ENCODE measurements at places on chromosomes 3 and 15.

DNA sequence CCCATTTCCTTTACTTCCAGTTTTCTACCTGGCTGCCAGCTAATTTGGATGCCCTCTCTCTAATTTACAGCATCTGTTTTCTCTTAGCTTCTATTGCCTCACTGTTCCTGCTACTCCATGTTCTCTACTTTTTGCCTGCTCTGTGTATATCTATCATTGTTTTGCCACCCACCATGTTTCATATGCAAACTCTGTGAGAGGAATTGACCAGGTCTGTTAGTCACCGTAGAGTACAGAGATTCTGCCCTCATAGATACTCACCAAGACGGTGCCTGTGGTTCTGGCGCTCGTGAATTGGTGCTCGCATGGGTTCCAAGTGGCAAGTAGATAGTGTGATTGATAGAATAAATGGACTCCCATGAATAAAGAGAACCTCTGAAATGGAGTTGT is 288.8 kb downstream of the CNTN6 start:
- DNase-seq, result no peak

DNA sequence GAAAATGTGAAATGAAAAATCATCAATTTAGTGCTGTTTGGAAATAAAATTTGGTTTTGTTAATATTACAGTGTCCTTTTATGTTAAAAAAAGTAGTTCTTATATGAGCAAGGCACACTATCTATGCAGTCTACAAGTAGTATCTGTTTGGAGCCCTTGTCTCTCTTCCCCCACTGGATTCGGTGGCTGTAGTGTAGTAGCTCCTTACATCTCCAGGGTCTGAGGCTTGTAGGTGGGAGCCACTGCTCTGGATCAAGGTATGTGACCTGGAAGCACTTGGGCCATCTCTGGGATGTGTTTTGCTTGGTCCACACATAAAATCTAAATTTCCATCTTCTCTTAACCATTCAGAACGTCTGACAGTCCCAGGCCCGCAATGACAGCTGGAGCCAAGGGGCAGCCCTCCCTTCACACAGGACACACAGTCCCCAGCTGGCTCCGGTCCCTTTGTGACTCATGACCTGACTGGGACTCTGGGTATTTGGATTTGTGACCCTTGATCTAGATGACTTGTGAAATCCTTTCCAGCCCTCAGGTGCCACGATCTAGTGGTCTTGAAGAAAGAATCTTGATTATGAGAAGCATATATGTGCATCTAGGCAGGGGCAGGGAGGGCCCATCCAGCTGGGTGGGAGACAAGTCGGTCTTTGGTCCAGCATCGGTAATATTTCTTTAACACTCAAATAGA is 80.0 kb downstream of the USP13 start:
- no peak for DNase-seq

- no peak for DNase-seq
Measured at GRCh38 chr3:130073582-130073981, 8.0 kb upstream of the ALG1L2 start.

- DNase-seq, result no peak
Measured at GRCh38 chr3:107685383-107685782, 162.6 kb downstream of the BBX start.

DNA sequence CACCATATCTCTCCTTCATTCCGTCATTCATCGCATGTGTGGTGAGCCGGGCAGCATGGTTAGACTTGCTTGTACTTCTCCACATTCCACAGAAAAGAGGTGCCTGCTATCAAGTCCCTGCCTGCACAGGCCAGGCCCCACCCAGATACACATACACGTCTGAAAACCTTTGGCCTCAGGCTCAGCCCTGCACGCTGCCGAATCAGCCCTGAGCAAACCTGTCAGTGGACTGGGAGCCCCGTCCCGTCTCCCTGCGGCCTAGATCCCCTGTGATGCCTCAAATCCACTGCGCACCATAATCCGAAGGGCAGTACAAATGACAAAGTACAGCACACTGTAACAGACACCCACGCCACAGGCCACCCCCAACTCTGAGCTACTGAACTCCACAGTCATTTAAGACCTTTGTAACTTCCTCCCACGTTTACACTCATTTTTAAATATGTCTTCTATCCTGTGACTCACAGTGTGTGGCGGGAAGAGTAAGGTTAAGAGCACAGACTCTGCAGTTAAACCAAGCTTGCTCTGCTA is 67.1 kb downstream of the MB21D2 start:
- no peak for DNase-seq

- no peak for DNase-seq
Measured at GRCh38 chr15:76149291-76149915, 89.6 kb downstream of the TMEM266 start.

GRCh38 chr3:42936157-42936981 is 30.4 kb downstream of the ZNF662 start:
- DNase-seq, result no peak

DNA sequence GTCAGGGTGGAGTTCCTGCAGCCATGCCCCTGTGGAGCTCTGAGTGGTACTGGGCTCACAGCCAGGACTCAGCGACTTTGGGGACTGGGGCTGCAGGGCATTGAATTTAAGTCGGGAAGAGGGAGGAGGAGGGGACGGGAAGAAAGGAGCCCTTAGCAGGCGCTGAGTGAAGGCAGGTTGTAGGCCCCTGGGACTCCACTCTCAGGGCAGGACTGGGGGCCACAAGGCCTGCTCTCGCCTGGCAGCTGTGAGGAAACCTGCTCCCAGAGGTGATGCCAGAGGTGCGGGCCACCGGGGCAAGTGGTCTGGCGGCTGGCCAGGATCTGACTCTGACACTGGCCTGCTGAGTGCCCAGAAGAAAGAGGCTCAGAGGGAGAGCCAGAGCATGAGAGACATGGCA is 73.5 kb downstream of the EPHB3 start:
- no peak for DNase-seq

DNA sequence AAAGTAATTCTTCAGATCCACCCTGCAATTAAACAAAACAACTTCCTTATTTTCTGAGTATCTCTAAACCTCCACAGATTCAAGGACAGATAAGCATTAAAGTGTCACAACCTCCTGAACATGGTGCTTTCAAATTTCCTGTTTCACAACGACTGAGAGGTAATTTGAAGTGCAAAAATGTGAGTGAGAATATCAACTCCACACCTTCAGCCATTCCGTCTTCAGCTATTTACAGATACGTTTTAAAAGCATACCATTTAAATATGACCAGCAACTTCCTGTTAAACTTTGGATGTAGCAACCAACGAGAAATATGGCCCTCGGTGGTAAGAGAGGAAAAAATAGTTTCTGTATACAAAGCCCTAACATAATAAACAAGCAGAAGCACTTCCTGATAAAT is 32.1 kb upstream of the PCSK6 start:
- no peak for DNase-seq

GRCh38 chr15:23572844-23573243 is 7.4 kb downstream of the MKRN3 start:
- DNase-seq, result no peak

- peak; percentile 24 for DNase-seq
Measured at GRCh38 chr15:66932634-66933024, 132.8 kb upstream of the SMAD3 start.

DNA sequence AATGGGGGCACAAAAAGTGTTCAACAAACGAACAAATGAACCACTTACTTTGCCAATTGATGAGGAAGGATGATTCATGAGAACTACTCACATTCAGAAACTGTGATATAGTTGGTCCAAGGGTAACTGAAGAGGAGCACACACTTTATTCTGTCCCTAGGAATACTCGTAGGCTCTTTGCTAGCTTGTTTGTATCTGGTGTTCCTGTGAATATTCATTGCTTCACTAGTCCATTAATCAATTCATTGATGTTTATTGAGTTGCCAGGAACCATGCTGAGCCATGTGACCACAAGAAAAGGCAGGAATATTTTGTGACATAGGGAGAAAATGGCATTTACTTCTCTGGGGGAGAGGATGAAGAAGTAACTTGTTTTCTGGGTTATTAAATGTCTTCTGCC is 338.3 kb downstream of the IL20RB start:
- no peak for DNase-seq

GRCh38 chr15:59918994-59919951 is 84.8 kb upstream of the FOXB1 start:
- DNase-seq, result no peak

DNA sequence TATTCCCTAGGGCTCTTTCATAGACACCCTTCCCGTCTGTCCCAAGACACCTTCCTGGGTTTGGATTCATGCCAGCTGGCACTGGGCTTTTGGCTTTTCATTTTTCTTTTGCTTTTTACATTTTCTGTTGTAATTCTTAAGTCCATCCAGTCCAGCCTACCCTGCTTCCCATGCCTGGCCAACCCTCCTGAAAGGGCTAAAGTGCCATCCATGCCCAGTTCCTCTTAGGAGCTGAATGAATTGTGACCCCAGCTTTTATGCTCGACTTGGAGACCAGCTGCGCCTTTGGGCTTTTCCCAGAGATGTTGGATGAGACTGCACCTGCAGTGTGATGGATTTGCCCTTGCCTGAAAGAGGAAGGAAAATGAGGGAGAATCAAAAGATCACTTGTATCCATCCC is 25.8 kb downstream of the LRRN1 start:
- no peak for DNase-seq

DNA sequence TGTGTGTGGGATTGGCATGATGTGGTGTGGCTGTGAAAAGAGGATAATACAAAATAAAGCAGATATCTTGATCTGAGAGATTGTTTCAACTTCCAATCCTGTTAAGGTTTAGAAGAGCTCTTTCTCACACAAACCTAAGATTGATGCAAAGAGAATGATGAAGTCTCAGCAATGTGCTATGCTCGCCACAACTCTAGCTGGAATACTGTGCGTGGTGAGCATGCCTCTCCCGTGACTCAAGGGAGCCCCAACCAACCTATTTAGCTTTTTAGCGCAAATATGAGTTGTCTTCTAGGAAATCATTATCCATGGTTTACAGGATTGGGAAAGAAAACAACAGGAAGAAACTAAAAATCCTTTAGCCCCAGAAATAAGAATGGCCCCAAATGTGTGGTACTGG is 28.5 kb downstream of the BTLA start:
- no peak for DNase-seq

GRCh38 chr15:70339571-70340493 is 242.1 kb upstream of the TLE3 start:
- DNase-seq, result no peak

- no peak for DNase-seq
Measured at GRCh38 chr3:55782351-55782750, 295.2 kb upstream of the WNT5A start.

- no peak for DNase-seq
Measured at GRCh38 chr15:73564255-73564654, 68.9 kb downstream of the NPTN start.

GRCh38 chr3:123373474-123373987 is 75.4 kb downstream of the ADCY5 start:
- no peak for DNase-seq

DNA sequence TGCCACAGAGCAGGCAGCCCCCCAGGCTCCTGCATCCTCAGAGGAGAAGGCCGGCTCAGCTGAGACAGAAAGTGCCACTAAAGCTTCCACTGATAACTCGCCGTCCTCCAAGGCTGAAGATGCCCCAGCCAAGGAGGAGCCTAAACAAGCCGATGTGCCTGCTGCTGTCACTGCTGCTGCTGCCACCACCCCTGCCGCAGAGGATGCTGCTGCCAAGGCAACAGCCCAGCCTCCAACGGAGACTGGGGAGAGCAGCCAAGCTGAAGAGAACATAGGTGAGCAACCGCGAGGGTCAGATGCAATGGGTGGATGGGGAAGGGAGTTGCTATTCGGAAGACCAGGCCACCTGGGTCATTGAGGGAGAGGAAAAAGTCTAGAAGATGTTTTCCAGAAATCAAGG is 53.0 kb downstream of the GAP43 start:
- DNase-seq, result no peak

DNA sequence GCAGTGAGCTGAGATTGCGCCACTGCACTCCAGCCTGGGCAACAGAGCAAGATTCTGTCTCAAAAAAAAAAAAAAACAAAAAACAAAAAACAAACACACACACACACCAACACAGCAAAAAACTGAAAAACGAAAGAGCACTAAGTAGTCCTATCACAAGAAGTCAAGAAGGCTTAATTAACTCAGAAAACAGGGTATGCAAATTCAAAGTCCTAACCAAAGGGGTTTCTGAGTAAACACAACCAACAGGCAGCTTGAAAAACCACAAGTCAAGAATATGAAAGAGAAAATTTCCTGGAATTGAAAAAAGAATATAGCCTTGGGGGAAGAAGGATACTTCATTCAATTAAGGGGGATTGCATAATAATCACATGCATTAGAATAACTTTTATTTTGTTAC is 37.7 kb upstream of the PARP14 start:
- DNase-seq, result no peak

GRCh38 chr3:133210656-133211055 is 172.5 kb downstream of the TMEM108 start:
- DNase-seq, result no peak

GRCh38 chr3:87002346-87002745 is 11.4 kb upstream of the VGLL3 start:
- no peak for DNase-seq

DNA sequence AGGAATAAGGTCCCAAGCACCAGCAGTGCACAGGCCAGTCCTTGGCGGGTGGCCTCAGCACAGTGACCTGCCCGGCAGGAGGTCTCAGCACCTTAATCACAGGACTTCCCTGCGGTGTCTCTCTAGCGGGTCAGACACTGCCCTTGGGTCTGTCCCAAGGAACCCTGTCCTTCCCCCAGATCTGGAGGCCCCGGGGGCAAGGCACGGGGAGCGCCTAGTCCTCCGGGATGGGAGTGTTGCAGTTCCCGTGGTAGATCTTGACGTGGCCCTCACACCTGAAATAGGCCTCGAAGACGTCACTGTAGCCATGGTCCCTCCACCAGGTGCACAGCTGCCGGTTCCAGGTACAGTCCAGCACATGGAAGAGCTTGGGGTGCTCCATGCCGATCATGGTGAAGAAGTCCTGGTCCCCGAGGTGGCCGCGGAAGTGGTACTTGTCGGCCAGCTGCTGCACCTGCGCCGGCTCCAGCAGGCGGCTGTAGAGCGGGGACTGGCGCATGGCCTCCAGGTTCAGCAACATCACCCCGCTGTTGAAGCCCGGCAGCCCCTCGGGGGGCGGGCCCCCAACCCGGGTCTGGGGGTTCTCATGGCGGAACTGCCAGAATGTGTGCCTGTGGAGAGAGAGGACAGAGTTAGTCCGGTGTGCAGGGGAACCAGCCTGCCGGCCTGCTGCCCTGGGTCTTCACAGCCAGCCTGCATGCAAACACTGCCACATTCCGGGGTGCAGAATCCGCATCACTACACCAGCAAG is 201.3 kb downstream of the XXYLT1 start:
- DNase-seq, result peak; percentile 65
